Suprapubic skin (tissue), 4 donors: ENCODE measurements at places on chromosomes 4 and X.
A peak's percentile ranks its signal among the peaks of the same experiment; 100 is the strongest.

DNA sequence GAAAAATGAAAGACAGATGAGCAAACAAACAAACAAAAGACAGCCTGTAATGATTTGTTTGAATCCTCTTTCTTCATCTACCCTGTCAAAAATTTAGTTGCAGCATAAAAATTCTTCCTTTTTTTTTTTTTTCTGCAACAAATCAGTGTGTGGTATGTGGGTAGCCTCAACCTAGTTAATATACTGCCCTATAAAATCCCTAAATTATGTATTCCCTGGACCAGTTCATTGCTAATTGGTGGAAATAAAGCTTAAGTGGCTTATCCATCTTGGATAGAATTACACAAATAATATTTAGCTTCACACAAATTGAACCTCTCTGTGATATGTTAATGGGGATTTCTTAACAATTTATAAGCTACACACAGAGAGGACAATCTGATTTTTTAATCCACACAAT lies 208.4 kb downstream of the NDST4 start:
- no peak for DNase-seq

GRCh38 chrX:63751481-63751880 lies 33.5 kb downstream of the ARHGEF9 start:
- DNase-seq = no peak

DNA sequence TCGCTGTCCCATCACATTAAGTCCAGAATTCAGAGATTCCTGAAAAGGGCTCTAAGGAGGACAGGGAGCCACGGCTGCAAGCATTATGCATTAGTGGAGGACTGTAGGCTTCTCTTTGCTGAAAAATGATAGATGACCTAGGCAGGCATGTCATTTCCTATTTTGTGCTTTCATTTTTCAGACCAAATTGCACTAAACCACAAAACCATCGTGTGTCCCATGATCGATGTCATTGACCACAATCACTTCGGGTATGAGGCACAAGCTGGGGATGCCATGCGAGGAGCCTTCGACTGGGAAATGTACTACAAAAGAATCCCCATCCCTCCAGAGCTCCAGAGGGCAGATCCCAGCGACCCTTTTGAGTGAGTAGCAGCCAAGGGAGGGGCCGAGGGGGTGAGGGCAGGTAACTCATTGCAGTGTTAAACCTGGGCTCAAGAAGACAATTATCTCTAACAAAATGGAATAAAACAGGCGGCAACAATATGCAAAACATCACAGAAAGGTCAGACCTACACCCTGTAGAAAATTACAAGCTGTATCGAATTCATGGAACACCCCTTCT lies 355.2 kb upstream of the GALNT7 start:
- DNase-seq = no peak

DNA sequence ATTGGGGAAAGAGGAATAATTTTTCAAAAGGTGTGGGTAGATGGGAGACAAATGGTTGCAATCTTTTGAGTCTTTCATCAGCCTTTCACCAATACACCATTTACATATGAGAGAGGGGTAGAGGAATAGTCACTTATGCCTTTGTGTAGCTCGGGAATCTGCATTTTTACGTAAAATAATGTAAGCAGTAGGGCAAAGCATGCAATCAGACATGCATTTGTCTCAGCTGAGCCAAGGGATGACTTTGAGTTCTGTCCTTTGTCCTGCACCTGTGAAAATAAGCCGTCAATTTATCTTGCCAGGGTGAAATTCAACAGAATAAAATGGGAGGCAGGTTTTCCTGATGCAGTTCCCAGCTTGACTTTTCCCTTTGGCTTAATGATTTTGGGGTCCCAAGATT lies 1473.4 kb upstream of the TENM3 start:
- no peak for DNase-seq

DNA sequence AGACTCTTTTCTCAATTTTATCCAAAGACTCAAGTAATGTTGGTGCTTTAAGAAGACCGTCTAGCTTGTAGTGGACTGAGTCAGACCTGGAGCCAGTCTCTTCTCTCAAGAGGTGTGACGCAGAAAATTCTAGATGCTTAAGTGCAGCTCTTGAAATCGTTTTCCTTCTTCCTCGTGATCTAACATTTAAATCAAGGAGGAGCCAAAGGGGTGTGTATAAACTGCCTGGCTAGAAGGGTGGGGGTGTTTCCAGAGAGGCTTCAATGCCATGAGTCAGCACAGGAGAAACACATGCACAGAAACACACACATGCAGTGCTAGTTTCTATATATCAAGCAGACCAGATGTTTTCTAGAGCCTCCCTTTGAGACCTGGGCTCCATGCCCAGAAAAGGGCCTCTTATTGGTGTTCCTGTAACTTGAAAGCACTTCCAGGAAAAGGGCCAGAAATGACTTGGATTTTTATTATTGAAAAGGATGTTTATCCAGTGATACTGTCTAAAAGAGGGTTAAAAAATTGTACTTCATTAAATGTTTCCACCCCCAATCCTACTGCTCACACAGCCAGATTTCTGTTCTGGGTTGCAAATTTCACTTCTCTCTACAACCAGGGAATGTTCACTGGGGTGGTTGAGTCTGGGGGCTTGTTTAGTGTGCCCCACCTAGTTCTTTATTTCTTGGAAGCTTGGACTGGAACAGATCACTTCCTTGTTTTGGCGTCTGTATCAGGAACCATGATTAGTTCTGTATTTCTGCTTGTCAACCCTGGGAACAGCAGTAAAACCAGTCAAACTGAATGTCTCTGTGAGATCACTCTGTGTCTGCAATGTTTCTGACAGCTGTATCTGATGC lies at the start of gene CLIC2:
CLIC2 (minus strand) TSS at position 129 of the 851 bp plus-strand sequence. CDS start 187 bp downstream, outside the sequence.
- peak; percentile 50 for DNase-seq

- DNase-seq = no peak
Observed at GRCh38 chr4:82606622-82607021, 44.8 kb upstream of the TMEM150C start.

DNA sequence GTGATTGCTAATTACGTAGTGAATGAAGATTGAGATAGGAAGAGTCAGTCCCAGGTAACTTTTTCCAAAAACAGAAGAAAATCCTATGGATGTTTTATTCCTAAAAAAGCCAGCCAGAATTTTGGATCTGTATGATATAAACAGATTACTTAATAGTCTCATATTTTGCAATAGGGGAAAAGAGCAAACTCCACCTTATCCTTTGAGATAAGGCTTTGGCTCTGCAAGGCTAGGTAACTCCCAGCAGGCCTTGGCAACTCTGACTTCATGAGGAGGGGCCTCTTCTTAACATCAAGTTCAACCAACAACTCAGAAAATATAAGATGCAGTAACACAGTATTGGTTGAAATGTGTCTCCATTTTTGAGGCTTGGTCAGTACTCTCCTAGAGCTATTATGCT lies 98.7 kb upstream of the SLC4A4 start:
- no peak for DNase-seq

GRCh38 chr4:137981277-137981676 lies 260.9 kb downstream of the SLC7A11 start:
- no peak for DNase-seq

GRCh38 chrX:104347860-104348259 lies 93.1 kb upstream of the ESX1 start:
- no peak for DNase-seq

- no peak for DNase-seq
Observed at GRCh38 chr4:184648054-184648312, 1.3 kb downstream of the CASP3 start.

DNA sequence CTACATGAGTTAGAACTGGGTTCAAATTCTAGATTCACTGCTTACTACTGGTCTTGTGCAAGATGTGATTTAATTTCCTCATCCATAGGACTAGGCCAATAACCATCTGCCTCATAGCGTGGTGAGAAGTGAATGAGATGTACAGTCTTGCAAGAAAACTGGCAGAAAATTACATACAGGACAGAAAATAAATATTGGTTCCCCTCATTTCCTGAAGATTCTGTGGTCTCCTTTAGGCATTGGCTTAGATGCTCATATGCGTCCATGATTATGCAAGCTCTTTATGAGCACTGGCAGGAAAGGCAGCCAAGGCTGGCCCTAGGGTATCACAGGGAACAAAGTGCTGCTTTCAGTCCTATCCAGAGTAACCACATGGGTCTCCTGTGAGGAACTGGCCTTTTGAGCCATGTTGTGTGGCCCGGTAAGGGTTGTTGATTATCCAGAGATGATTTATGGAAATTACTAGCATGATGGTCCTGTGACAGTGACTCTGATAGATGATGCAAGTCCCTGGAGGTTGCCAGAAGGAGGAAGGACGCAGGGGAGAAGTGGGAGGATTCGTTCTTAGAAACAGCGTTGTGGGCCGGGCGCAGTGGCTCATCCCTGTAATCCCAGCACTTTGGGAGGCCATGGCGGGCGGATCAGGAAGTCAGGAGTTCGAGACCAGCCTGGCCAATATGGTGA lies 9.9 kb upstream of the MOB1B start:
- no peak for DNase-seq

DNA sequence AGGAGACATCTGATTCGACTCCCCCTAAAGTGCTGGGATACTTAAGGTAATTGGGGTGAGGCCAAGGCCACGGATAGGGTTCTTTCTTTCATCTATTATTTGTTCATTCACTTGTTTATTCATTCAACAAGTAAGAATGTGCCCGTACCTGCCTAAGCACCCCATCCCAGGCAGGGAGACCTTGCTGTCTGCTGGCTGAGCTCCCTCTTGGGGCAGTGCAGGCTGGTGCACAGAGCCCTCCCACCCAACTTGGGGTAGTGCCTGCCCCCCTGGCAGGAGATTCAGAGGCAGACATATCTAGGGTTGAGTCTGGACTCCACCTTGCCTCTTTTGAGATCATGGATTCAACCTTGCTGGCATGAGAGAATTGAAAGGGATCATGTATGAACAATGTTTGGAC lies 95.7 kb downstream of the DRD5 start:
- no peak for DNase-seq

- no peak for DNase-seq
Observed at GRCh38 chr4:42747971-42748370, 91.1 kb upstream of the ATP8A1 start.

GRCh38 chr4:53497487-53498244 lies 93.6 kb downstream of the LNX1 start:
- DNase-seq = peak; percentile 71

GRCh38 chrX:4382273-4382672 lies 668.8 kb upstream of the PRKX start:
- no peak for DNase-seq

DNA sequence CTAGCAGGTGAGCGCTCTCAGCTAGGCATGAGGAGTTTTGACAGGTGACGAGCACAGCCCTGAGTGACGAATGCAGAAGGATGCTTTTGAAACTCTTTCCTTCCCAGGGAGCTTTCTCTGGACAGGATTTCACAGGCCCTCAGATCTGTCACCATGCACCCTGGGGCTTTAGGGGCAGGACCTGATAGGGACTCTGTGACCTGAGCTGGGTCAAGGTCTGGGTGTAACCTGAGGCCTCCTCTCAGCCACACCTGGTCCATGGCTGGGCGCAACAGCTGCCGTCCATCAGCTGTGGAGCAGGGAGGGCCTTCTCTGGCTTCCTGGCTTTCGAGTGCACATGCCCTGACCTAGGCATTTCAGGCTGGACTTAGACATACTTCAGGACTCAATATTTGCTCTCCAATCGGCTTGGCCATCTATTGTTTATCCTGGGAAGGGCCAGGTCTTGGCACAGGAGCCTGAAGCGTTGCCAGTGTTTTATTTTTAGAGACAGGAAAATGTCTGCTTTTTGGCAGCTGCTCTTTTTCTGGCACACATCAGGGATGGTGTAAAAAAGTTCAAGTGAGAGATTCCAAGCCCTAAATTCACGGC lies 56.4 kb downstream of the C4orf51 start:
- no peak for DNase-seq

- DNase-seq = no peak
Observed at GRCh38 chr4:69830192-69830559, 29.8 kb downstream of the SULT1E1 start.

- no peak for DNase-seq
Observed at GRCh38 chr4:149121023-149121404, 678.8 kb upstream of the NR3C2 start.

- DNase-seq = no peak
Observed at GRCh38 chr4:139540632-139541031, 15.4 kb downstream of the SETD7 start.

DNA sequence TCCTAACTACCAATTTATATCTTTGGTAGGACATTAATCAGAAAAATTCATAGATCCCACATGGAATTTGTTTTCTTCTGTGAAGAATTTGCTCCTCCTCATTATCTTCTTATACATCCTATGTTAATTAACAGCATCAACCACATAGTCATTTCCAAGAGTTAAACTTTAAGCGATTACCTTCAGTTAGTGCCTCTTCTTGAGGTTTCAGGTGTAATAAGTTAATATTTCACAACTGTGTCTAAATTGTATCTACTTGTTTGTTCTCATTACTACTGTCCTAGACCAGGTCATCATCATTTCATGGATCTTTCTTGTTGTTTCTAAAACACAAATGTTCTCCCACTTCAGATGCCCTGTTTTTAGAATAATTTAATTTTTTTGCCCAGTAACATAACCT lies 457.9 kb downstream of the FAT4 start:
- no peak for DNase-seq

GRCh38 chr4:128737098-128737513 lies 72.4 kb upstream of the JADE1 start:
- DNase-seq = no peak

- no peak for DNase-seq
Observed at GRCh38 chrX:45602151-45602550, 401.5 kb upstream of the DIPK2B start.

- no peak for DNase-seq
Observed at GRCh38 chr4:143356493-143356892, 19.8 kb downstream of the GAB1 start.

DNA sequence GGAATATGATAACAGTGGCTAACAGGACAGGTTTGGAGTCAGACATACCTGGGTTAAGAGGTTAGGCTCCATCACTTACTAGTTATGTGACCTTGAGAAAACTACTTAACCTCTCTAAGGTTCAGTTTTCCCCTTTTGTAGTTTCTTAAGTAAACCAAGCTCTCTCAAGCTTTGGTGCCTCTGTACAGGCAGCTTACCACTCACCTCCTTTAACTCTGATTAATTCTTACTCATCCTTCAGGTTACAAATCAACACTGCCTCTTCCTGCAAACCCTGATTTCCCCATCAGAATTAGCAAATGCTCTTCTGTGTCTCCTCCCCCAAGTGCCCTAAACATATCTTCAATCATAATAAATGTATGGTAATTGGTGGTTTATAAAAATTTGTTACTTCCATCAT lies 3.5 kb upstream of the SERTM2 start:
- DNase-seq = no peak

GRCh38 chr4:147855571-147856009 lies 123.7 kb downstream of the ARHGAP10 start:
- DNase-seq = no peak

DNA sequence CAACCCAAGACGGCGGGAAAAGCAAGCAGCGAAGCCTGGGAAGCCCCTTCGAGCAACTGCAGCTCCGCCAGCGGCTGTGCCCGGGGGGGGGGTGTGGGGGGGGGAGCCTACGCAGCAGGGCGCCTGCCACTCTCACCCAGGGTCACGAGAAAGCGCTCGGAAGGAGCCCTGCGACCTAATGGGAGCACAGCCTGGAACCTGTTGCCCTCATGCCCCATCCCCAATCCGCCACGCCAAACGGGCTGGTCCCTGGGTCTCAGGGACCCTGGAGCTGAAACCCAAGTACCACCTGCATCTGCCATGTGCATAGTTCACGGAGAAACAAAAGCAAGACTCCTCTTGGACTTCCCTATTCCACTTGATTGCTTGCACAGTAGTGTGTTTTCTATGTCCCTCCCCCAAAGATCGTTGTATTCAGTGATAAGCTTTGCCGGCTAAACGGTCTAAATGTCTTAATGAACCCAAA lies 359 bp upstream of the GAB3 start:
- no peak for DNase-seq

GRCh38 chrX:122363112-122363795 lies 820.8 kb upstream of the GRIA3 start:
- DNase-seq = no peak

- DNase-seq = no peak
Observed at GRCh38 chrX:3268829-3269228, 77.6 kb downstream of the MXRA5 start.

- no peak for DNase-seq
Observed at GRCh38 chr4:164683040-164683439, 70.9 kb upstream of the SMIM31 start.
